ENCODE measurements at places on chromosomes 2 and 18. TPM values are rescaled to one million over a fixed set of nuclear protein-coding genes. Genes with fewer than 3 reads are reported as not detected.

GRCh38 chr2:219823574-219823973 lies 196.1 kb downstream of the SLC4A3 start:
- DNase-seq, result no peak

DNA sequence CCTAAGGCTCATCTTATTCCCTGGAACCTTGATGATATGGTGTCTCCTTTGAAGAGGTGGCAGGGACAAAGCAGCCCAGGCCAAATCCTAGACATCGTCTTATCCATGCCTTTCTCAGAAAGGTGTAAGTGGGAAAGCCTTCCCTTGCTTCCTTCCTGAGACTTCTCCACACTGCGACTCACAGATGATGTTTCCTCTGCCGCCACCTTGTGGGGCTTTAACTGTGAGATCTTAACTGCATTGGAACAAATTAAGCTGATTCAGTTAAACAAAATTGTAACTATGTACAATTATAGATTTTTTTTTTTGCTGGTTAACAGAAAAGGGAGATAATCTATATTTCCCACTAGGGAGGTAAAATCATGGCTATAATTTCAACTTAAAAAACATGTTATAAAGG lies 10.0 kb upstream of the GCA start:
- DNase-seq, result no peak

GRCh38 chr2:235595422-235596010 lies 101.7 kb downstream of the AGAP1 start:
- DNase-seq, result no peak

- no peak for DNase-seq
Measured at GRCh38 chr2:88442473-88442872, 10.0 kb downstream of the FOXI3 start.

- no peak for DNase-seq
Measured at GRCh38 chr18:44093253-44093652, 587.4 kb upstream of the SETBP1 start.

DNA sequence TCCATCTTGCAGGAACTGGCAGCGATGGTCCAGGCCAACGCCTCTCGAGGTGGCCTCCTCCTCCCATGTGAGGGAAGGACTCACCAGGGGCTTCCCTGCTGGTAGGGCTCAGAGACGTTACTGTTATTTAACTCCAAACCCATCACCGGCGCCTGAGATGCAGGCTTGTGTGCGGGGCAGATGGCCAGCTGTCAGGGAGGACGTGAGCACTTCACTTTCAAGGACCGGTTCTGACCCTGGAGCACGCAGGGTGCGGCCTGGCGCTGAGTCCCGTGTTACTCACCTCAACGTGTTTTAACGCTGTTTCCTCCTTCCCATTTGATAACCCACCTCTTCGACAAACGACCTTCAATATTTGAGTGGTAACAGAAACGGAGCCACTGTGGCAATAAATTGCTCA lies 350.2 kb downstream of the ZNF516 start:
- no peak for DNase-seq

- DNase-seq, result no peak
Measured at GRCh38 chr18:69705987-69706386, 241.7 kb downstream of the CD226 start.

- no peak for DNase-seq
Measured at GRCh38 chr2:222309361-222309760, 10.6 kb upstream of the PAX3 start.

DNA sequence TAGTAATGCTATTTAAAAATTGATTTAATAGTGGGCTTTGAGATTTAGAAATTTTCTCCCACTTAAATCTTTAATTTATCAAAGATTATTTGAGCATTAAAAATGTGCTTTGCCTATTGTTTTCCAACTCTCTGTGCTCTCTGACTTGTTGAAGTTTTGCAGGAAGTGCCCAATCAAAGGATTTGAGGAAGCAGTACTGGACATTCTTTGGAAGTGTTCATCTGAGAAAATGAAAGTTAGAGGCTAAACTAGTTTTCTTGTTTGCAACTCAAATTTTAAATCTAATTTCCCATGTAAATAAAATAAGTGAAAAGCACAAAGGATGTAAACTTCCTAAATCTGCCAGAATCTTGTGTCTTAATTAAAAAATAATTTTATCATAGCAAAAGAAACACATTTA lies 89.1 kb downstream of the CAMKMT start:
- no peak for DNase-seq

- DNase-seq, result no peak
Measured at GRCh38 chr2:16025211-16025875, 85.0 kb downstream of the MYCN start.

- no peak for DNase-seq
Measured at GRCh38 chr2:30800159-30800558, 7.1 kb downstream of the CAPN13 start.

GRCh38 chr18:34701911-34702310 lies 8.2 kb upstream of the DTNA start:
- no peak for DNase-seq

DNA sequence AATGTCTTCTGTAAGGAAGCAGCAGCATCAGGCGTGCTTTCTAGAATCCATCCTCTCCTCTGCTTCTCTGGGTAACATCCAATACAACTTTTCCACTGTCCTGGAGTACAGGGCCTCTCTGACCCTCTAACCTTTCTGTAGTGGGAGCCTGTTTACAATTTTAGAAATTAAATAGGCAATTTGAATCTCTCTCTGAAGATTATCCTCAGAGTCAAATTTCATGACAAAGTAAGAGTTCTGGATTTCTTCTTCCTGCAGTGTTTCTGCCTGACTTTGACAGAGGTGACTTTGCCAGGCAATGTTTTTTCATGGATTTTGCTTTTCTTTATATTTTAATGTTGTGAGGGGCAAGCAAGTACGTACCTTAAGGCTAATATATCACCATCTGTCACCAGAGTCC lies 558.4 kb downstream of the PARD3B start:
- DNase-seq, result no peak

DNA sequence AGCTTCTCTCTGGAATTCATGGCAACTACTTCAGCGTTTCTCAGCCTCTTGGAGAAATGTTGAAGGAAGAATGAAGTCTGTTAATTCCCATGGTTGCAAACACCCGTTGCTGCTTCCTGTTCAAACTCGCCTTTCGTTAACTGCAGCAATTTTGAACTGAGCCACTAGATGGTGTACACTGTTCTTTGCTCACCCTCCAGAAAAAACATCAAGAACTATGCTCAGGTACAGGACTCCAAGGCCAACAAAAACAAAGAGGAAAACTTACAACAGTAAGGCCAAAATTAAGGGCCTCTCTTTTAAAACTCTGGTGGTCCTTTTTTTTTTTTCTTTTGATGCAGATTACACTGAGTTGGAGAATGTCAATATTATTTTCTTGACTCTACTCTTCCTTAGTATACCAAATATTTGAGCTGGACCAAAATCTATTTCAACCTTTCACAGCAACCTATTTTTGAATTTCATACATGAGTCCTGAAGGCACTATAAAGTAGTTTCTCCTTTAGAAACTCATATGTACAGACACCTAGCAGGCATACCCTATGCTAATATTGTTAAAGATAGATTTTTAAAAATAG lies 58.2 kb downstream of the KLHL14 start:
- no peak for DNase-seq

DNA sequence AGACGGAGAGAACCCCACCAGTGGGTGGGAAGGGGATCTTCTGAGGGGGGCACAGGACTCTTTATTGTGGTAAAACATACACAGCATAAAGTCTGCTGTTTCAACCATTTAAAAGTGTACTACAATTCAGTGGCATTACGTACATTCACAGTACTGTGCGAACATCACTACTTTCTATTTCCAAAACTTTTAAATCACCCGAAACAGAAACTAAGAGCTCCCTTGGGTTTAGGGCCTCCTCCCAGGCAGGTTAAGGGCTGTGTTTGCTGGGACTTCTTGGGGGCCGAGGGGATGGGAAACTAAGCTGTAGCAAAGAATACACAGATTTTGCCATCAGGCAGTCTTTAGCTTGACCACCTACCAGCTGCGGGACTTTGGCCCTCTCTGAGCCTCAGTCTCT lies 242.0 kb downstream of the HAUS1 start:
- no peak for DNase-seq

- no peak for DNase-seq
Measured at GRCh38 chr2:179536185-179536584, 271.6 kb upstream of the SESTD1 start.

- no peak for DNase-seq
Measured at GRCh38 chr2:50343150-50343830, 688.6 kb downstream of the NRXN1 start.

GRCh38 chr2:241082341-241083090 lies 19.6 kb downstream of the MTERF4 start:
- DNase-seq, result no peak

The C2orf72 gene
- total RNA-seq, result not detected

The KCNIP3 gene
- not detected for total RNA-seq

The CIB4 gene
- not detected for total RNA-seq

The TRABD2A gene
- 60.5 TPM for total RNA-seq

The GLI2 gene
- not detected for total RNA-seq

The HNMT gene
- 0.47 TPM for total RNA-seq

The ALPP gene
- total RNA-seq, result 0.45 TPM

The TTN gene
- total RNA-seq, result 16.1 TPM

Data from T-helper 17 cell (primary cell).